ENCODE measurements at places on chromosomes 11 and 22.

- no peak for DNase-seq
Measured at GRCh38 chr22:49093192-49093880, 734.3 kb downstream of the BRD1 start.

DNA sequence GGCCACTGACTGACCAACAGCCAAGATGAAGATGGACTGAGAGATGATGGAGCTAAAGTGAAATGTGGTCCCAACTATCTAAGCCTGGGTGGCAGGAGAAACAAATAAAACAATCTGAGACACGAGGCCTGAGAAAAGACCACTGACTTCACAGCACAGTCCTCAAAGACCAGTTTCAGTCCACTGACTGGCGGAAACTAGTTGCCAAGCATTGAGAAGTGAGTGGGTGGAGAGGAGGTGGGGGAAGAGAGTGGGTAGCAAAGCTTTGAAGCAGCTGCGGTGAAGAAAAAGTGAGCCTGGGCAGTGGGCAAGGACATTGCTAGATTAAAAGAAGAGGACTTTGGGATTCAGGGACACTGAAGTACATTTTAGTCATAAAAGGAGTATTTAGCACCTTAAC, 1.9 kb downstream of the MS4A1 start:
- no peak for DNase-seq

DNA sequence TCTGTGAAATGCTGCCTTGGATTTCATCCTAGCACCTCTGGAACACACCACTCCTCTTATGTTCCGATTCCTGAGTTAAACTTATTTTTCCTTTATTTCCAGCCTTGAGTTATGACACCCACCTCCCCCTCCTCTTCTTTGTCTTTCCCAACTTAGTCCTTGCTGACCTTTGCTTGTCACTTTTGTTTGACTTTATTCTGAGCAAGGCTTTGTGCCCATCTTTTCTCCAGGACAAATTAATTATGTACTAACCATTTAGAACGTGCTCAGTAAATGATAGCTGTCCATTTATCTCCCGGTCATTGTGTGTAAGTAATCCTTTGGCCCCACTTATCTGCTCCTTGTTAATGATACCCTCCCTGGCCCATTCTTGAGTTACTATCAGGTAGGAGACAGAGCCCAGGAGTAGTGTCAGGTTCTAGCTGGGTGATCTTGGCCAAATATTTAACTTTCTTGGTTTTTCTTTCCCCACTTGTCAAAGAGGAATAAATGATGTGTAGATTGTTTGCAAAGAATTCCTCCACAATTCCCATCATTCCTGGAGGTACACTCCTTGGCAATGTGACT, 44.2 kb downstream of the EXPH5 start:
- DNase-seq, result no peak

DNA sequence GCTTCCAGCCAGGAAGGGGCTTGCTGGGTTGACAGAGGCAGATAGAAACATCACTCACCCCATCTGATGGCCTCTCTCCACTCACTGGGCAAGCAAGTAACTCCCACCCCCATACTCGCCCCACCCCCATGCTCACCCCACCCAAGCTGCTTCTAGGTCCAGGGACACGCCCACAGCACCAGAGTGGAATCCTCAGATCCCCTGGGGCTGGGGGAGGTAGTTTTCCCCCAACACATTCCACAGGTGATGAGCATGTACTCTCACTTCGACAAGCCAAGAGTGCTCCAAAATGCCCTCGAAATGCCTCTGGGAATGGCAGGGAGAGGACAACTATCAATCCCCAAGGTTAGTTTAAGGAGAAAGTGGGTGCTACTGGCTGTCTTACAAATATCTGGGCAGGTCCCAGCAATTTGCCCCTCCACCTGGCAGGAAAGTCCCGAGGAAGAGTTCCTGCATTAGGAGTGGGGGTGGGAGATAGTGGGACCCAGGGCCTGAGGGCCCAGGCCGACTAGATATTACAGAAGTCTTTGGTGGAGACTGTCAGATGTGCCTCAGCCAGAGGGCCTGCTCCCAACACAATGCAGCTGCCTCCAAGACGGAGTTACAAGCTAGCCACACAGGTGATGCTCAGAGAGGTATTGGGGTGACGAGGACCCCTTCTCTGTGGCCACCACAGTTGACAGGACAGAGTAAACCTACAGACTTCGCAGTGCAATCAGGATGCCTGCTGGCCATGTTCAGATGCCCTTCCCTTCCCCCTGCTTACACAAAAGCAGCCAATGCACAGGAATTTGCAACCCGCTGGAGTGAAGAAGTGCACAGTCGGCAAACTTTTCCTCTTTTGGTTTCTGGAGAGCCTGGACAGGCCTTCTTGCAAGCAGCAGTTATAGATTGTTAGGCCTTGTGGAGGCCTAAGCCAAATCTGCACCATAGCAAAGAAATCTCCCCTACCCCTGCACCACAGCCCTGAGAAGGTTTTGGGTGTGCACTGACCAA, 2.9 kb upstream of the LMO1 start:
- no peak for DNase-seq

- DNase-seq, result no peak
Measured at GRCh38 chr11:1770061-1770460, 6.3 kb upstream of the CTSD start.

DNA sequence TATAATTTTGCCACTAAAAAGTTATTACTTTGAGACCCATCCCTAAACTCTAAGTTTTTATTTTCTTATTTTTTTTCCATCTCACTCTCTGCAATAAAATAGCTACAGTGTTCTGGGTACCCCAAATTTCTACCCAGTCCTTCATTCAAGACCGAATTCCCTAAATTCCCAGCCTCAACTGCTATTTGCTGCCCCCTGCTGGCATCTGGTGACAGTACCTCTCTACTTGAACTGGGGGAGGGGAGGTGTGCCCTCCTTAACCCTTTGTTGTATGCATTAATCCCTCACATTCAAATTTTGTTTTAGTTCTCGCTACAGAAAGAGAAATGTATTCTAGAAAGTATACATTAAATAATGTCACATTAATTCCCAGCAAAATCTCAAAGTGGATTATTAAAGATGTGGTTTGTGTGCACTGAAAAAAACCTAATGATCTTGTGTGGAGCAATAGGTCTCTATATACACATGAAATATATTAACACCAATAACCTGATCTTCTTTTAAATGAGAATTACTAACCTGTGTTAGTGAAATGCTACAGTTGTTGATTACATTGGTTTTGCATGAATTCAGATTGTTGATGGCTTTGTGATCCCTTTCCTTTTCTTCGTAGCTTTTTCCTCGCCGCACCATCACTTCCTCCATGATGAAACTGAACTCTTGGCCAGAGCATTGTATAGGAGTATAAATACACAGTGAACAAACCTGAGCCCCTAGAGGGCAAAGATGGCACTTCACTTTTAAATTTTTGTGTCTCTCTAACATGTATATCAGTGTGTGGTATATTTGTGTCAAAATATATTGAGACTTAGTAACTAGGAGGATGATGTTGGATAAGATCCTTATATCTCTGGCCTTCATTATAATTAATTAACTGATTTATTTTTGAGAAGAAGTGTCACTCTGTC, 590.0 kb downstream of the METTL15 start:
- DNase-seq, result no peak

GRCh38 chr11:20159466-20160381, 551 bp downstream of the DBX1 start:
- no peak for DNase-seq

DNA sequence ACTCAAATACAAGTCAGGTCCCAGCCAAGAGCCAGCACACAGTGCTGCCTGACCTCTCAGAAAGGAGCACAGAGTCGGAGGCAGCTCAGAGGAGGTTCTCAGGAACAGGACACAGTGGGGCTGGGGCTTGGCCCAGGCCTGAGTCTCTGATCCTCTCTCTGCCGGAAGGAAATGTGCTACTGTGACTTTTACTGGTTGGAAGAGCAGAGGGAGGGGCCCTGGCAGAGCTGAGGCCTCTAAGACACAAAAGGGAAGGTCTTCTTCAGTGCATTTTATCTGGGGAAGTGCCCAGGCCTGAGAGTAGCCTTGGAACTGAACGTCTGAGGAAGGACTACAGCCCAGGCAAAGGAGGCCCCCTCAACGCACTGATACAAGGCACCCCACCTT, 16.2 kb upstream of the CASTOR1 start:
- DNase-seq, result no peak

- no peak for DNase-seq
Measured at GRCh38 chr11:91164452-91164822, 941.6 kb upstream of the CHORDC1 start.

DNA sequence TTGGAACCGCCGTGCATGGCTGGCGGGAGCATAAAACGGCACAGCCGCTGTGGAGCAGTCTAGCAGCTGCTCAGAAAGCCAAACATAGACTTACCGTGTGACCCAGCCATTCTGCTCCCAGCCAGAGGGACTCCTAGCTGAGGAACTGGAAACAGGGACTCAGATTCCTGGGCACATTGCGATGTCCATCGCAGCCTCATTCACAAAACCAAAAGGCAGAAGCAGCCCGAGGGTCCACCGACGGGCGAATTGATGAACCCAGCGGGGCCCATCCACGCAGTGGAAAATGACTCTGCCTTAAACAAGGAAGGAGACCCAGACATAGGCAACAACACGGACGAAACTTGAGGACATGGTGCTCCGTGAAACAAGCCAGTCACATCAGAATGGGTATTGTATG, 5.7 kb upstream of the MUC5B start:
- no peak for DNase-seq

DNA sequence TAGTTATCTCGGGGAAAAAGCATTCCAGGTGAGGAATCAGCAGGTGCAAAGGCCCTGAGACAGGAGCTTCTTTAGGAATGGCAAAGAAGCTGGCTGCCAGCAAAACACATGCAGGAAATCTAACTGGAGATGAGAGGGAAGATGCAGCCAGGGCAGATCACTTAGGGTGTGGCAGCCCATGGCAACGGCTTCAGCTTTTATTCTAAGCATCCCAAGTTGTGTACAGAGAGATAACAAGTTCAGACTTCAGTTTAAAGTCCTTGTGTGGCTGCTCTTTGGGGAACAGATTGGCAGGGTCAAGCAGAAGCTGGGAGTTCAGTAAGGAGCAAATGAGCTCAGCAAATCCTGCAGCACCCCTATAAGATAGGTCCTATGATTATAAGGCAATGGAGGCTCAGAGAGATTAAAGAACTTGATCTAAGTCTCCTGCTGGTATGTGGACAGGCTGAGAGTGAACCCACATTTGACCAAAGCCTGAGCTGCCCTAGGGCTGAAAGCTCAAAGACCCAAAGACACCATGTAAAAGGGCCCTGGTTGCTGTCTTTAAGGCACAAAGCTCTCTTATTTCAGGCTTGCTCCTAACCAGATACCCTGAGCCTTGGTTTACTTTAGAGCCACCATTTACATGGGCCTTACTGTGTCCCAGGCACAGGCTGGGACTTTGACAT, 466.8 kb downstream of the SOX6 start:
- DNase-seq, result no peak

DNA sequence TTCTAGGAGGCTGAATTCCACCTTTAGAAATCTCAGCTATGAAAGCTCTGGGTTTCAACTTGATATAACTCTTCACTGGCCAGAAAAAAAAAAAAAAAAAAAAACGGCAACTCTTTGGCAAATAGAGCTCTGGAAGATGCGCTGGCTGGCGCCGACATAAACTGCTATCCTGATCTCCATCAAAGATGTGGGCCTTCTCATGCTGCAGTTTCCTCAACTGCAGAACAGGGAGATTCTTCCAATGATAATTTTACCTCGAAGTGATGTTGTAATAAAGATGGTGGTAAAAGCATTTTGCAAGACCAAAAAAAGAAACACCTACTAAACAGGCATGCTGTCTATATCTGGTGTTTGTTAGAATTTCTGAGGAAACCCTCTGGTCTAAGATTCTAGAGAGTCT, 20.3 kb downstream of the FLI1 start:
- no peak for DNase-seq

DNA sequence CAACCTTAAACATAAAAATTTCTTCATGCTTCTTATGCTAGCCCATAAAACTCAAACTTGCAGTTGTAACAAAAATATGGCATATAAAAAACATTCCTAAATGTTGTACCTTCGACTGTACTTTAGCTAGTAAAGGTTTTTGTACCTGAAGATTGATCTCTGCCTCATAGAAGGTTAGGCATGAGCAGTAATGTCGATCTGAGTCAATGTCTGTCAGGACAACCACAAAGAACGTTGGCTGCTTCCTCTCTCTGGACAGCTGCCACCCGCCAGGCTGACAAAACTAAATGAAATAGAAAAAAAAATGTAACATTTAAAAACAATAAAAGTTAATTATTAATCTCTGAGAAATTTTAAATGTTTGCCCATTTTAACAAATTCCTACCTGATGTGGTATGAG, 251.3 kb downstream of the SBF2 start:
- DNase-seq, result no peak

DNA sequence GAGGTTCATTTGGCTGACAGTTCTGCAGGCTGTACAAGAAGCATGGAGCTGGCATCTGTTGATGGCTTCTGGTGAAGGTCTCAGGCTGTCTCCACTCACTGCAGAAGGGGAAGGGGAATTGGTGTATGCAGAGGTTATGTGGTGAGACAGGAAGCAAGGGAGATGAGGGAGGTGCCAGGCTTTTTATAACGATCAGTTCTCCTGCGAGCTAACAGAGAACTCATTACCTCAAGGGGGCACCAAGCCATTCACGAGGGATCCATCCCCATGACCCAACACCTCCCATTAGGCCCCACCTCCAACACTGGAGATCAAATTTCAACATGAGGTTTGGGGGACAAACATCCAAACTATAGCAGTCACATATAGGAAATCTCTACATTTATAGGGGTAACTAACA, 38.7 kb upstream of the E2F8 start:
- no peak for DNase-seq

DNA sequence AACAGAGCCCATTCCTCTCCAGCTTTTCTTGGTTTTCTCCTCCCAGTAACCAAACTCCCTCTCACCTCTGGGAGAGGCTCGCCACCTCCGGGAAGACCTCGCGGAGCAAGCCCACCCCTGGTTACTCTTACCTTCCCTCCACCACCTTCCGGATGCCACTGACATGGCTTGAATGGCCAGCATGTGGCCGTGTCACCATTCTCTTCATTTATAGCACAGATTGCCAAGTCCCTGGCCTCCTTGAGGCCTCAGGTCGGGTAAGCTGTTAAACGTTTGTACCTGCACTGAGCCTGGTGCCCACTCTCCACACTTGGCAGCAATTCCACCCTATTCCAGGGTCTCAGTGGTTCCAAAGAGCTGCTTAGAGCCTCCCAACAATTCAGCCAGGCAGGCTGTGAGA, 8.0 kb upstream of the FXYD2 start:
- no peak for DNase-seq

DNA sequence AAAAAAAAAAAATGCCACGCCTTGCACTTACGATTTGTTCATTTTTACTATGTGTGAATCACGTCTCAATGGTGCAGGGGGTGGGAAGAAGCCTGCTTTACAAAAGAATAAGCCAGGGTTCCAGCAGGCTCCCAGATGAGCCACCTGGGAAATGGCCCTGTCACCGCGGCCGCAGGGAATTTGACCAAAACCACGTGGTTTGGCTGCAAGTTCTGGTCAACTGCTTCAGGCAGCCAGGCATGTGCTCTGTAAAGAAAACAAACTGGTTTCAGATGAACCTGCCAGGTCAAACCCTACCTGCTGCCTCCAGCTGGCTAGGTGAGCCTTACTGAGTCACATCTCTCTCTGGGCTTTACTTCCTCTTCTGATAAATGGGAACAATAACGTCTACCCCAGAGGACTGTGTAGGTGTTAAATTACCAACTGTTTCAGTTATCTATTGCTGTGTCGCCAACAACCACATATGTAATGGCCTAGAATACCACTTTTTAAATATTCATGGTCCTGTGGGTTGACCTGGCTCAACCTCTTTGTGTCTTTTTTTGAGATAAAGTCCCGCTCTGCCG, 30.5 kb upstream of the GCAT start:
- no peak for DNase-seq

Measured in stimulated activated CD4-positive, alpha-beta T cell treated with anti-CD3 and anti-CD28 coated beads, Interleukin-1b, Interleukin-23, amount 100 ng/mL, for 4 hours (primary cell).